ENCODE measurements at places on chromosomes 6 and 20.

GRCh38 chr6:4804095-4804494 is 27.9 kb downstream of the CDYL start:
- peak; percentile 53 for DNase-seq

- DNase-seq, result peak; percentile 61
Measured at GRCh38 chr6:128807577-128807976, 75.4 kb upstream of the LAMA2 start.

DNA sequence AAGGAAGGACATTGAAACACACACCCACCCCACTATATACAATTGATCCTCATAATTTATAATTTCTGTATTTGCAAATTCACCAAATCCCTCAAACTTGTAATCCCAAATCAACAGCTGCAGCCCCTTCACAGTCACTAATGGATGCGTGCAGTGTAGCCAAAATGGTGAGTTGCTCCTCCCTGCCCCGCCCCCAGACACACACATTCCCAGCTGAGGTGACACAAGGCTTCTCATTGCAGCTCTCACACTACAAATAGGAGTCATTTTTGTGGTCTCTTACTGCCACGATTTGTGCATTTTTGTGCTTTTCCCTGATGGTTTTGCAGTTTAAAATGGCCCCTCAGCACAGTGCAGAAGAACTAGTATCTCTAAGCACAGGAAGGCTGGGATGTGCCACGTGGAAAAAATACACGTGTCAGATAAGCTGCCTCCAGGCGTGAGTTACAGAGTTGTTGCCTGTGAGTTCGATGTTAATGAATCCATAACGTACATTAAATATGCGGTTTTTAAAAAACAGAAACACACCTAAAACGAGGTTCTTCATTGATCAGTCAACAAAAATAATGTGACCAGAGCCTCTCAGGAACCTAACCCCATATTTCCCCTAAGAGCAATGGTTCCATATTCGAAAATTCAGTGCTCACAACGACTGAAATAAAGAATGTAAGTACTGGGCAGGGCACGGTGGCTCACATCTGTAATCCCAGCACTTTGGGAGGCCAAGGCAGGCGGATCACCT is 8.2 kb downstream of the ATP9A start:
- DNase-seq, result peak; percentile 59

DNA sequence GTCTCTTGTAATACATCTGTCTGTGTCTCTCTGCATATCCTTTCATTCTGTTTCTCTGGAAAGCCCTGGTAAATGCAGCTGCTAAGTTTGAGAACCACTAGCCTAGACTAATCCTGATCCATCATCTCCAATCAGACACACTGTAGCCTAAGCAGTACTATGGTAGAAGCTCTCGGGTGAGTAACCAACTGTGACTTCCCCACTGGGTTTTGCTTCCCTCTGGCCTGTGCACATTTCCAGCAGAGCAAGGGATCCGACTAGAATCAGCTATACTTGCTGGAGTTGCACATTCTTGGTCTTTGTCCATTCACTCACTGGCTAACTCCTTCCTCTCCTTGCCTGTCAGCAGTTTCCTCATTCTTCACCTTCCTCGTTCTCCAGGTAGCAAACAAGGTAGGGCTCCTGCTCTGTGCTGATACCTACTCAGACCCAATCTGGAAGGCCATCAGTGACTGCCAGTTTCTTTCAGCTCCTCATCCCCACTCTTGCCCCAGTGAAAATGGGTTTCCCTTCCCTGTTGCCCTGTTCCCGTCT is 184.2 kb downstream of the PLCB4 start:
- no peak for DNase-seq

GRCh38 chr6:25578538-25578937 is 73.5 kb upstream of the SCGN start:
- DNase-seq, result no peak

GRCh38 chr6:35751594-35751993 is 14.8 kb downstream of the ARMC12 start:
- no peak for DNase-seq

DNA sequence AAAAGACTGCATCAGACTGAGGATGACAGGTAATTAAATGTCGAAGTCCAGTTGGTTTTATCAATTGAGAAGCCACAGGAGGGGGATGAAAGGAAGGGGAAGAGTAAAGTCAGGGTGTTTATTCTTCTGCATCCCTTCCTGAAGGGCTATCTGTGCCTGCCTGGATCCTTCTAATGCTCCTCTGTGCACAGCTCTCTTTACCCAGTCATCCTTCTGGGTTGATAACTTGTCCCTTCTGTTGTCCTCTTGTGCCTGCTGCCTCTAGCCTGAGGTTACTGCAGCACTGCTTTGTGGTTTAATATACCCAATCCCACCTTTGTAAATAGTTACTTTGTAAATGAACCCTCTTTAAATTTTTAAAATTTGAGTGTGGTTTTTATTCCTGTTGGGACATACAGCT is 1127.3 kb downstream of the EPHA7 start:
- DNase-seq, result no peak

DNA sequence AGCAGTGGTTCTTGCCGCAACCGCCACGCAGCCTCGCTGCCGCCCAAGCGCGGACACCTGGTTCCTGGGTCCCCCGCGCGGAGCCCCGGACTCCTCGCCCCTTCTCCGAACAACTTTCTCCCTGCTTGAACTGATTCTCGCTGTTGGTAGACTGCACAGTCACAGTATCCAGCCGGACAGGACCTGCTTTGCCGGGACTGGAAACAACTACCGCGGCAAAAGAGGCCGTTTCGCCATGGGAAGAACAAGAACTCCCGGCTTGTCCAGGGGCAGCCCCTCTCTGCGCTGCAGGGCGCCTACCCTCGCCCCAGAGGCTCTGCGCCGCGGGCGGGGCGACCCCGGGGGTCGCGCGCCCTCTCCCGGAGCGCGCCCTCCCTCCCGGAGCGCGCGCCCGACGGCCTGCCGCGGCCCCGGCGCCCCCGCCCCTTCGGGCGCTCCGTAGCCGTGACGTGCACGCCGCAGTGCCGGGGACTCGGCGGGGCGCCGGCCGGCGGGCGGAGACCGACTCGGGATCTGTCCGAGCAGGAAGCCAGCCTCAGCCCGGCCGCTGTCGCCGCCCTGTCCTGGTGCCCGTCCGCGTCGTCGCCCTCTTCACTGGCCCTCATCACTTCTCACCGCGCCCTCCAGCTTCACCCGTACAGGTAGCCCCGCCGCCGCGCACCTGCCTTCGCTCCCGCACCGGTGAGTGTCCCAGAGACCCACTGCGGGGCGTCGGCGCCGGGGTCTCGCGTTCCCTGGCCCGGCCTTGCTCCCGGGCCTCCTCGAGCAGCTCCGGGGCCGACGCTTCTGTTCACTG is at the start of gene MYO6:
MYO6 (plus strand) TSS at position 497 of the 796 bp plus-strand sequence. CDS start 68,309 bp downstream, outside the sequence.
- DNase-seq, result peak; percentile 55

DNA sequence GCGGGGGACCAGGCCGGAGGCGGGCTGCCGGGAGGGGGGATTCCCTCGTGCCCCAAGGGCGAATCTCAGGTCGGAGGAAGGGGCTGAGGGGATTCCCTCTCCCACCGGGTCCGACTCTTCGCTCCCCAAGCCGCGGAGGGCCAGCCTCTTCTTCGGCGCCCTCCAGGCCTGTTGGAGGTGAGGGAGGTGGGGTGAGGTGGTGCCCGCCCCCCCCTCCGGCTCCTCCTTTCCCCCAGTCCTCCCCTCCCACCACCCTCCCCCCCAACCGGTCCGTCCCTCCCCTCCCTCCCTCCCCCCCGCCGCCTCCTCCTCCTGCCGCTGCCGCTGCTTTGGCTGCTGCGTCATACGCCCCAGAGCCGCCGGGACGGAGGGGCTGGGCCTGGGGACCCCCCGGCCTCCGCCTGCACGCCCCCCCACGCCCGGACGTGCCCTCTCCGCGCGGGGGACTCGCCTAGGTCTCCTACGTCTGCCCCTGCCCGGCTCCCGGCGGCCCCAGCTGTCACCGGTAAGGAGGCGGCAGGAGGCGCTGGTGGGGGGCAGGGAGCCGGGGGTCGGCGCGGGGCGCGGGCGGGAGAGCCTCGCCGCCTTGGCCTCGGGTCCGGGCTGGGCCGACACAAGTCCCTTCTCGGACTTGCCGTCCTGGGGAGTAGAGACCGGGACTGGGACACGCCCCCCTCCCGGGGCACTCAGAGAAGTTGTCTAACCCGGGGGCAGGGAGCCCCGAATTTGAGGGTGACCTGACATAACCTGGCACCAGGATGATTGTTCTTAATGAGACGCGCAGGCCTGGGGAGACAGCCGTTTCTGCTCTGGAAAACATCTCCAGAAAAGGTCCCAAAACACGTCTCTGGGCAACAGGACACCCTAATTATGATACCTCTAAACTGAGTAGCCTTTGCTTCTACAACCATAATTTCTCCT is at the start of gene PHF1:
PHF1 (plus strand) TSS at position 304 of the 921 bp plus-strand sequence. CDS start 1,250 bp downstream, outside the sequence.
- DNase-seq, result peak; percentile 86
